NCI-H748 treated with DMSO at 0.1 percent for 48 hours (cell line): ENCODE measurements at places on chromosomes 7 and 10.

DNA sequence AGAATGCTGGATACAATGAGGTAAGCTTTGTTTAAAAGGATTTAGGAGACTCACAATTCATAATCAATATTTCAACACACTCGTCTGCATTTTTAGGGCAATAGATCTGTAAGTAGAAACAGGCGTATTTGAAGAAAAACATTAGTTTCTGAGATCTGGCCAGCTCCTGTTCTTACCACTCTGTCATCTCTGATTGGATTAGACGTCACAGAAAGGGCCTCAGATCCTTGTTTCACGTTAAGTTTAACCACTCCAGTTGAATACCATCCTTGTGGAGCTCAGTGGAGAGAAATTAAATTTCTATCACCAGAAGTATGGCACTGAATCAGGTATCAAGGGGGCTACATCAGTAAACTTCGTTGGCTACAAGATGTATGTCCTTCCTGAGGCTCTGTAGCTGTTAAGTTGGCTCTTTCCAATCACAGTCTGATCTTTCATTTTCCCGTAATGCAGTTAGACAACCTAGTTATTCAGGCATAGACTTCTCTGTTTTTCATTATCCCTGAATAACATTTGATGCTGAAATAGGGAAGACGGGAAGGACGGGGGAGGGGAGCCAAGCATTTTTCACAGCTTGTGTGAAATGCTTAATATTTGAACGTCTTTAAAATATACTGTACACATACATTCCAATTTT lies 659.2 kb upstream of the GALNT17 start:
- DNase-seq: no peak

GRCh38 chr7:1623810-1624209 lies 46.3 kb upstream of the ELFN1 start:
- DNase-seq: no peak

DNA sequence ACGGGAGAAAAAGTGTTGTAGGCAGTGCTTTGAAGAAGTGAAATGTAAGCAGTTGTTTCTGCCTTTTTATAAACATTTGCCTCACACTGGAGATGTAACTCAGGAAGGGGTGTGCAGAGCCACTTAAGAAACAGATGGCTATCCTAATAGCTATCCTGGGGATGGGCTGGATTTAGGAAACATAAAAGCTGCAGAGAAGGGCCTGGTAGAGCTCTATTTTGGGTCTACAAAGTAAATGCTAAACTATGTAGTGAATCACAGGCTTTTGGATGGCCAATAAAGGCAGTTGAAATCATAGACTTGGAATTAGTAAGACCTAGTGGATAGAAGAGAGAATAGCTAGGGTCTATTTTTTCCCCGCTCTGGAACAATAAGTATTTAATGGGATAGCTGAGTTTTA lies 79.9 kb upstream of the AGR3 start:
- no peak for DNase-seq

- no peak for DNase-seq
These were observed 135.2 kb downstream of the DIP2C start for GRCh38 chr10:554182-554848.

GRCh38 chr7:99699946-99700345 lies 20.1 kb upstream of the CYP3A5 start:
- DNase-seq: no peak

DNA sequence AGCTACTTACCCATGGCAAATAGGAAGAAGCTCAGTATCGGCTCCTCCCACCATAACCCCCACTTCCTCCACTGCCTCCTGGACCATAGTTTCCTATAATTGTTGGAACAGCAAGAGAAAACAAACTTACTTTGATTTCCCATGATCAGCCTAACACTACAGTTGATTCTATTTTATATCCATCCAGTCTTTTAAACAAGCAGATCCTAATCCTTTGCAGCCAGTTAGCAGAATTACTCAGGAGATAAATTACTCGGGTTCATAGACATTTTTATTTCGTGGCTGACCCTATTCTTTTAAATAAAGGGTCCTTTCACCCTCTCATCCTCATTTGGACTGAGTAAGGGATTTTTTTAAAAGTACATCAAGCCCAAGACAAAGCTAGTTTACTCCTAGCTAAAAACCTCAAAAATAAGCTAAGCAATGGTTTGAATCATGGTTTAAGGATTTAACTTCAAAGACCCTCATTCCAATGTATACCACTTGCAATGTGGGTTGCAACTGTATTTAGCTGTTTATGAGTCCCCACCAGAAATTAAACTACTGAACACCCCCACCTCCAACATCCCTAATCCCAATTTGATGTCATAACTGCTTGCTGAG lies 8.0 kb downstream of the HNRNPA2B1 start:
- no peak for DNase-seq

DNA sequence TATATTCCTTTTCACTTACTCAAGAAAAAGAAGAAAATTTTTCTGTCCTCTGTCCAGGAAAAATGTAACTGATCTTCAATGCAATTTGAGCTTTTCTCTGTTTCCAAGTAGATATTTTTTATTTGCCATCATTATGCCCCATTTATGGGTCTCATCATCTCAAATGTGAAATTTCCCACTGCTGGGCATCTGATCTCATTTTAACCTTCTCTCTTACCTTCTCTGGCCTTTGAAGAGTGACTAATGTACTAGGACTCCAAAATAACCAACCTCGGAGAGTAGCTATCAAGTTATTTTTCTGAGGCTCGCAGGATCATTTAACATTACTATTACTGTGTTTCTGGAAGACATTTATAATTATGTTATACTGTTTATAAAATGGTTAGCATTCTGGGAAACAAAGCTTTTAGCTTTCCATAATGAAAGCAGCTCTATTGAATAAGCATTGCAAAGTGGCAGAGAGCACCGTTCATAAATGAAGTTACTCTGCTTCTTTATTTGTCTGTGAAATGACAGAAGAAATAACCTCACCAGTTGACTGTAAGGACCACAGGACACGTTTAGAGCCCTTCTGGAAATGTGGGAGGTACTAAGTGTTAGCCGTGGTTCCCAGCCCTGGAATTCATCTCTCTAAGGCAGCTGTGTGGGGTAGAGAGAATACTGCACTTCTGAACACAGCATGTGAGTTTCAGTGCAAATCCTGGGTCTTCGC lies 33.3 kb upstream of the NMT2 start:
- DNase-seq: no peak

DNA sequence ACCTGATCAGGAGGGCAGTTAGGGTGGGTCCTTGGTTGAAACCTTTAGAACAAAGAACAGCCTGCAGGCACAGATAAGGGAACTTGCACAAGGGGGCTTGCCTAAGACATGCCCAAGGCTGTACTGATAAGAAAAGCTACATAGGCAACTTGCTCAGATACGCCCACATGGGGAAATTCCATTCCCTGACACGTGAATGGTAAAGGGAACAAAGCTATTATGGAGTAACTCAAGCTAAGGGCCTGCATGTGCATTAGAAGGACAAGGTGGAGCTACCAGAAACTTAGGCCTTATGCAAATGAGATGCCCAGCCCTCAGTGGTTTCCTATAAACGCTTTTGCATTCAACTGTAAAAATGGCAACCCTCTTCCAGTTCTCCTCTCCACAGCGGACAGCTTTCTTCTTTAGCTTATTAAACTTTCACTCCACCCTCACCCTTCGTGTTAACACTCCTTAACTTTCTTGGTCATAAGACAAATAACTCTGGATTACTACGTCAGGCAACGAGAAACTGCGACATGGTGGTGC lies 1192.1 kb upstream of the CELF2 start:
- no peak for DNase-seq

DNA sequence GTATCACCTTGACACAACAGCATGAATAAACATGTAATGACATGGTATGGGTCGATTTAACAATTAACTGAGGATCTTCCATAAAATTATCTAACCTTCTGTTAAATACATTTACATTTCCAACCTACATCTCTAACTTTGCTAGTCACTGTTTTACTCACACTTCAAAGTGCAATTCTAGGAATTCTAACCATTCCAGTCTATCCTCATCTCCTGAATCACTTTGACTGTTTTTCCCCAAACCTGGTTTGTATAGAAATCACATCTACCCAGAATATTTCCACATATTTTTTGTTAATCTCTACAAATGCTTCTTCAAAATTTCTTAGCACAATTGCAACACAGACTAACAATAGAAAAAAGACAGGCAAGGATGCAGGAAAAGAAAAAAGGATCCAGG lies 6.2 kb downstream of the ABI1 start:
- no peak for DNase-seq

DNA sequence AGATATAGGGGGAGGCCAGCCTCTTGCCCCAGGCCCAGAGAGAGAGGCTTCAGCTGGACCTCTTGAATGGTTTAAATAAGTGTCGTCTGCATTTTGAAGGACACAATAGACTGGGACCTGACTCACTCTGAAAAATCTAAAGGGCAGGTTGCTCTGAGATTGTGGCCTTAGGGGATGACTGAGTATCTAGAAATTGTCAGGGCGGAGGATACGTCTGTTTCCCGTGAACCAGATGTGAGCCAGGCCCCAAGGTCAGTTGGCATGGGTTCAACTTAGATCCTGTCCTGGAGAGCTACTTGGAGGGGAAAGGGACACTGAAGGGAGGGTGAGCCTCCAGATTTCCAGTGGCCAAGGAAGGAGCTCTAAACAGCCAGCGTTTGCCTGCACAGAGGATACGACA lies 110.2 kb downstream of the CHN2 start:
- no peak for DNase-seq

DNA sequence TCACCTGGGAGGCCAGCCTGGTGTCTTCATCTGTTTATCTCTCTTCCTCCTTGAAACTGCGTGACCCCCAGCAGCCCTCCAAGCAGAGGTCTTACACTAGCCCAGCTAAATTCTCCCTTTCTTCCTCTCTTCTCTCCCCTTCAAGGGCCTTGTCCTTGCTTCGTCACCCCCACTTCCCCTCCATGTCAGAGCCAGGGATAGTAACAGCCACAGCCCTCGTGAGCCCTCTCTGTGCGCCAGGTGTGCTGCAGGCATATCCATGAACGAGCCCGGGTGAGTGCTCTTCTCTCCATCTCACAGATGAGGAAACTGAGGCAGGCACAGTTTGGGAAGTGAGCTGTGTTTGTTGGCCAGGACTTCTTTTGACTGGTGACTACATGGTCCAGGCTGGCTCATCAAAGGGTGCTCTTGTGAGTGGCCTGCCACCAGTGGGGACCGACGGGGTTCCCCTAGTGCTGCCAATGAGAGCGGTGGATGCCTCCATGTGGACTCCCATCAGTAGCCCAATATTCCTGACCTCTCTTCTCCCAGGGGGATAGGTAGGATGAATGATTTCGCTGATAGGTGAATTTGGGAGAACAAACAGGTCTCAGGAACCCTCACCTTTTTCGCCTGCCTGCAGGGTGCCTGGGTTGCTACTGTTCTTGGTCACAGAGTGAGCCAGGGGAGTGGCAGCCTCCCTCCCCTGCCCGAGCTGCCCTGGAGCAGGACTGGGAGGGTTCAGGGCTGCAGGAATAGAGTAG lies 38.1 kb downstream of the ADRA2A start:
- DNase-seq: no peak

- DNase-seq: no peak
These were observed at the start of gene LEP for GRCh38 chr7:128240696-128241386. Gene LEP, plus strand, starts transcription at chr7:128241278. Its CDS starts 10,741 bp downstream, at chr7:128252019.

- DNase-seq: no peak
These were observed 152.4 kb downstream of the DGKI start for GRCh38 chr7:137694405-137694804.

GRCh38 chr7:81158189-81158588 lies 239.3 kb upstream of the SEMA3C start:
- DNase-seq: peak; percentile 53

- no peak for DNase-seq
These were observed 11.9 kb downstream of the NPTX2 start for GRCh38 chr7:98629001-98629431.

DNA sequence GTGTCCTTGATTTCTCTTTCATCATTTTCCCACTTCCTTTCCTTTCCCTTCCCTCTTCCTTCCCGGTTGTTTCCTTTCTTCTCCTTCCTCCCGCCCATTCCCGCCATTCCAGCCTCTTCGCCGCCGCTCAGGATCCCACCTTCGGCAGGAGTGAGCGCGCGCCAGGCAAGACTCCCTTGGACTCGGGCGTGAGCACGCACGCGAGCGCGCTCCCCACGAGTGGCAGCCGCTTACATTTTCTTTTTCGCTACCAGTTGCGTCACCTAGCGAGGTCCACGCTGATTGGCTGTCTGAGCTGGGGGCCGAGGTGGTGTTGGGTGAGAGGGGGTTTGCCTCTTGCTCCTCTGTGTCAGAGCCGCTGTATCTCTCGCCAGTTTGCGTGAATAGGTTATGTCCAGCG lies 11.8 kb downstream of the ZAN start:
- DNase-seq: no peak

DNA sequence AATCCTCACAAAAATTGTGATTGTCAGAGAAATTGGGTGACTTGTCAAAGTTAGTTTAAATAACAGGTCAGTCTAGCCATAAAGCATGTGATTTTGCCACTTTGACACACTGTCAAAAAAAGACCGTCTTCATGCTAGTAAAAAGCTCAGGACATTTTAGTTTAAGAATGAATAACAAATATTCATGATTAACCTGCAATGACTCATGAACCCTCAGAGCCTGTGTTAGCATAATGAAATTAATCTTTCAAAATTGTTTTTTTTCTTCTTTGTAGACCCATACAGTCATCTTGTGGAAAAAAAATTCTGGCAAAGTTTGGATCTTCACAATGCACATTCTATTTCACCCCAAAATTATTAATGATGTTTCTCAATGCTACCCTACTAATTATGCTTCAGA lies 255.2 kb upstream of the POT1 start:
- no peak for DNase-seq

DNA sequence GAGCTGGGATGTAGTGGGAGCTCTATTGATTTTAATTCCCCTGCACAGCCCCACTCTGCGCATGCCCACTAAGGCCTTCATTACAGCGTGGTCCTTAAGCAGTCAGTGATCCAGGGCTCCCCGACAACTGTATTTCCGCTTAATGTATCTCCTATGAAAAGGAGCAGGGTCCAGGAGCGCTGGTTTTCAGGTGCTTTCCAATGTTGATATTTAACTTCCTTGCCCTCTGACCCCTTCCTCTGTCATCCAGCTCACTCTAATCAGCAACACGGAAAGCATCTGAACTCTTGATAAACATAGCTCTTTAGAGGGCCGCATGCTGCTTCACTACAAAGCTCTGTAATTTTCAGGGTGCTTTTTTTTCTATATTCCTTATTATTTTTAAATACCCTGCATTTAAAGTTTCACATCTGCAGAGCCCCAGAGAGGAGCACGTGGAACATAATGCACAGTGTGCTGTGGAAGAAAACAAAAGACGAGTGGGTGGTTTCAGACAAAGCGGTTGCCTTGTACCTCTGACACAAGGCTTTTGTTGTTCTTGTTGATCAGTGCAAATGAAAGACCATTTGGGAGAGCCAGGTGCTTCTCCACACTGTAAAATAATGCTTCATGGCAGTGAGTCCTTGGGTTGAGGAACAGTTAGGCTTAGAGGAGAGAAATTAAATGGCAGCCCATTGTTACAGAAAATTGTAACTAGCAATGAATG lies 465.9 kb upstream of the CELF2 start:
- DNase-seq: peak; percentile 94

- no peak for DNase-seq
These were observed 115.6 kb downstream of the CDH23 start for GRCh38 chr10:71512312-71512711.

DNA sequence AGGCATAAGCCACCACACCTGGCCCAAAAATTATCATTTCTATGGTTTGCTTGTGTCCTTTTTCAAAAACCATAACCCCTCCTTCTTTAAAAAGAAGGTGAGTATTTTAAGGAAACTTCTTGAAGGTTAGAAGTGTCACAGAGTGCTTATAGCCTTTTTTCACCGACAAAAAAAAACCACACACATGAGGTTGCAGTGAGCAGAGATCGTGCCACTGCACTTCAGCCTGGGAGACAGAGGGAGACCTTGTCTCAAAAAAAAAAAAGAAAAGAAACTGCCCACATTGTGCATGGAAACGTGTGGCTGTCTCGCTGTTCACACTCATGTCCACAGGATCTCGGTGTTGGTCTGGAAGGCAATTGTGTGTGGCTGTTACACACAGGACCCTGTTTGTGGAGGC lies 157.4 kb upstream of the PFKP start:
- no peak for DNase-seq
